ENCODE measurements at places on chromosomes 7 and 10.

- no peak for DNase-seq
Measured at GRCh38 chr7:16447876-16448275, 17.7 kb downstream of the SOSTDC1 start.

GRCh38 chr7:114973147-114973546 lies 51.3 kb downstream of the MDFIC start:
- DNase-seq: no peak

GRCh38 chr7:44693641-44694313 lies 54.9 kb upstream of the ZMIZ2 start:
- no peak for DNase-seq

DNA sequence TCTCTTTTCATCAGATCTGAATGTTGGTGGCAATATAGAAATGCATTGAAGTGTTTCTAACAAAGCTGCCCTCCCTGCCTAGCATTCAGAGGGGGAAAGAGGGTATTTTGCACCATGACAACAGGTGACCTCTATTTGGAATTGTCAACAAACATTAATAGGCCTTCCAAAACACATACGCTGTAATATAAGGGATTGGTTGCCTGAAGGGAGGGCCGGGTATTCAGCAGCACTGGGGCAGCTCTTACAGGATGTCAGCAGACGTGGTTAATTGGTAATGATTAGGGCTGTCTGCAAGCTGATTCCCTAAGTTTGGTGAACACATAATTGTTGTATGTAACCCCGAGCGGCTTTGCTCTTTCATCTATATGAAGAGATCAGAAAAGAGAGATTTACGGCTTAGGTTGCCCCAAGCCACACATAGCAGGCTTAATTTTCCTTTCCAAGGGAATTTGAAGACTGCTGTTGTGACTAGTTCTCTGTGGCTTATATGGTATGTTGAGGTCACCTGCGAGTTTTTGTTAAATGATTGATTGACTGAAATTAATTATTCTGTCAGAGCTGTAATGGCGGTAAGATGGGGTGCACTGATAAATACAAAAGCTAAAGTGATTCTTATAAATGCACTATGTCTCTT lies 759.3 kb downstream of the LRMDA start:
- DNase-seq: no peak

DNA sequence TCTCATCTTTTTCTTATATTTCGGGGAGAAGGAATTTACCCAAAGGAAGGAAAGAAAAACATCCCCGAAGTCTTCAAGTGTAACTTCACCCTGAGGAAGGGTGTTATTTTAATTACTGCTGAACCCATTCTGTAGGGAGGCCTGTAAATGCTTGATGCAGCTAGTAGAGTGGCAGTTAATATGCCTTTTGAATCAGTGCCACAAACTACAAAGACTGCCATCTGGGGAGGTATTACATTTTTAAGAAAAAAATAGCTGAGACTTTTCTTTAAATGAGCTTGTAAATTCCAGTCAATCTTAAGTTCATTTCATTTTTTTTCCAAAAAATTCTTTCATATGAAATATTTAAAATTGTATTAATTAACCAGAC lies 233.1 kb upstream of the FERD3L start:
- no peak for DNase-seq

DNA sequence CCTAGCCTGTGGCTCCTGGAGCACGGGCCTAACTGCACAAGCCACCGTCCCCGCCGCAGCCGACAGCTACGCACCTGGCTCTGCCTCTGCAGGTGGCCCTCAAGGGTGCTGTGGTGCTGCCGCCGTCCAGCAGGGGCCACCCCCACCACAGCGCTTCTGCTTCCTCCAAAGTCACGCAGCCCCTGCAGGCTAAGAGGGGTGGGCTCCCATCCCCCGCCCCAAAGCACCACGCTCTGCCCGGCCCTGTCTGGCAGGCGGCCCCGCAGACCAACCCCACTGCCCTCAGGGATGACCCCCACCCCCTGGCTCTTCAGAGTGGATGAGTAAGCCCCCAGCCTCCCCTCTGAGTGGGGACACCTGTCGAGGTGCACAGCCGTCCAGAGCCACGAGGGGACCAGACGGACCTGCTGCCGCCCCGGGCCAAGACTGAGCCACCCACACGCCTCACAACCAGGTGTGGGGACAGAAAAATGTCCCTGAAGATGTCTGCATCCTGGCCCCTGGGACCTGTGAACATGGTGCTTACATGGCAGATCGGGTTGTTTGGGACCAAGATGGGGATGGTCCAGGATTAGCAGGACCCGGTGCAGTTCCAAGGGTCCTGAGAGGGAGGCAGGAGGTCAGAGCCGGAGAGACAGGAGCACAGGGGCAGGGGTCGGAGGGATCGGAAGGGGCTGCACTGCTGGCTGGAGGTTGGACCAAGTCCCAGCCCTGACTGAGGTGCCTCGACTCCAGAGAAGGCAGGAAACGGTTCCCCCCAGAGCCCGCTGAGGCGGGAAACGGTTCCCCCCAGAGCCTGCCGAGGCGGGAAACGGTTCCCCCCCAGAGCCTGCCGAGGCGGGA lies 9.0 kb upstream of the ADAP1 start:
- DNase-seq: no peak

DNA sequence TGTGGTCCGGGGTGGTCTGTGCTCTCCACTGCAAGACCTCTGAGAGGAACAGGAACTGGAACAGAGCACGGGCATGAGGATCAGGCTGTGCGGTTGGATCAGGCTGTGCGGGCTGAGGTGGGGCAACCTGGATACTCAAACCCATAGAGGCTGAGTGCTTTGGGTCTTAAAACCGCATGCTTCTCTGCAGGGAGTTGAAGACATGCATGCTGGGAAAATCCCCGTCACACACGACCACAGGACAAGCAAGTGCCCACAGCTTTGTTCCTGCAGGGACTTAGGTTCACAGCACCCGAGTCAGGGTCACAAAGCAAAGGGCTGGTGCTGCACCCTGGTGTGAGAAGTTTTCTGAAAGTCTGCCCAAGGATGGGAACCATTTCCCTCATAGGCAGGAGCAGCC lies 221.2 kb downstream of the ZMYND11 start:
- no peak for DNase-seq

DNA sequence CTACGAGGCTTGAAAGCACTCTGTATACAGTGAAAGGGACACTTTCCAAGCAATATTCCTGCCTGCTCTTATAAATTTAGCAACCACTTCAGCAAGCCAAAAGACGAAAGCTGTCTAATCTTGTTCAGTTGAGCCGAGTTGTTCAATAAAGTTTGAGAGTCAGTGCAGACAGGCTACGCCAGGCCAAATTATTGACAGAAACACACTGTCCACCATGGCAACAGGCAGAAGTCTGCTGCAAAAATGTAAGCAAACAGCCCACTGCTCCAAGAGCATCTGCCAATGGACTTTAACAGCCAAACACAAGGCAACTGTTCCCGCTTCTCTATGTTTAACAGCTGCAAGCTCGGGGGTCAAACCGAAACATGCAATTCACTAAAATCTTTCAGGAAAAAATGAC lies 85.7 kb downstream of the GLI3 start:
- DNase-seq: no peak

DNA sequence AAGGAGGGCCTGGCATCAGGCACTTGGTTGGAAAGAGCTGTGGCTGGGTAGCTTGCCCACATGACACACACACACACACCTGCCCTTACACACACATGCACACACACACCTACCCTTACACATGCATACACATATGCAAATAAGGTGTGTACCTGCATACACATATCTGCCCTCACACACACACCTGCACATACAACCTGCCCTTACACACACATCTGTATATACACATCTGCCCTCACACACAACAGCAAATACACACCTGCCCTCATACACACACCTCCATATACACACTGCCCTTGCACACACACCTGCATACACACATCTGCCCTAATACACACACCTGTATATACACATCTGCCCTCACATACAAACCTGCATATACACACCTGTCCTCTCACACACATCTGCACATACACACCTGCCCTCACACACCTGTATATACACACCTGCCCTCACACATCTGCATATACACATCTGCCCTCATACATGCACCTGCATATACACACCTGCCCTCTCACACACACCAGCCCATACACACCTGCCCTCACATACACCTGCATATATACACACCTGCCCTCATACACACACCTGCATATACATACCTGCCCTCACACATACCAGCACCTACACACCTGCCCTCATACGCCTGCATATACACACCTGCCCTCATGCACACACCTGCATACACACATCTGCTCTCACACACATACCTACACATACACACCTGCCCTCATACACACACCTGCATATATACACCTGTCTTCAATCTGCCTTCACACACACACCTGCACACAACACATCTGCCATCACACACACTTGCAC lies 82.9 kb downstream of the GRID1 start:
- no peak for DNase-seq

- no peak for DNase-seq
Measured at GRCh38 chr7:112770051-112770450, 20.1 kb downstream of the TMEM168 start.

DNA sequence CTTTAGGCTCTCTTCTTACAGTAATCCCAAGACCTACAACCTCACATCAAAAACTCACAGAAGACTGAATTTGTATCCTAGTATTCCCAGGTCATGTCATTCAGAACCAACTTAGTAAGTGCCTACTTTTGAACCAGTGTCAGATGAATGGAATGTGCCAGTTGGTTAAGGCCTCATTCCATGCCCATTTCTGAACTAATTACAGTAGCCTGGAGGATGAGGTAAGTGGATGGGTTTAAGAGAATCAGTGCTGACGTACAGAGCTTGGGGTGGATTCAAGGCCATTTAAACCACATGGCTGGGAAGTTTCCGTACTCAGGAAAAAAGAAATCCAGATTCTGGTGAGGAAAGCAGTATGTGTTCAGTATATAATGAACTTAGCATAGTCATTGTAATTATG lies 21.9 kb upstream of the FOXP2 start:
- no peak for DNase-seq

DNA sequence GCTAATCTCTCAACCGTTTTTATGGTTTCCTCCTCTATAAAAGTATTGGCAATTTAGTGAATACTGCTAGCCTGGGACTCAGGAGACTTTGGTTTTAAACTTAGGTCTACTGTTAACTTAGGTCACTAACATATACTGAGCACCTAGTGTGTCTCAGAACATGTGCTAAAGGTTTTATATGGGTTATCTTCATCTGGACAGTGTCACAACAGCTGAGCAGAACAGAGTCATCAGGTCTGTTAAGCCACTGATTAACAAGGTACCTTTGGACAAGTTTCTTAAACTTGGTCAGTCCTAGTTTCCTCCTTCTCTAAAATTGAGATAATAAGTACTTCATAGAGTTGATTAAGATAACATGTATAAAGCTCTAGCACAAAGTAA lies 30.6 kb downstream of the NET1 start:
- no peak for DNase-seq

- no peak for DNase-seq
Measured at GRCh38 chr7:11625669-11626068, 206.3 kb downstream of the THSD7A start.

DNA sequence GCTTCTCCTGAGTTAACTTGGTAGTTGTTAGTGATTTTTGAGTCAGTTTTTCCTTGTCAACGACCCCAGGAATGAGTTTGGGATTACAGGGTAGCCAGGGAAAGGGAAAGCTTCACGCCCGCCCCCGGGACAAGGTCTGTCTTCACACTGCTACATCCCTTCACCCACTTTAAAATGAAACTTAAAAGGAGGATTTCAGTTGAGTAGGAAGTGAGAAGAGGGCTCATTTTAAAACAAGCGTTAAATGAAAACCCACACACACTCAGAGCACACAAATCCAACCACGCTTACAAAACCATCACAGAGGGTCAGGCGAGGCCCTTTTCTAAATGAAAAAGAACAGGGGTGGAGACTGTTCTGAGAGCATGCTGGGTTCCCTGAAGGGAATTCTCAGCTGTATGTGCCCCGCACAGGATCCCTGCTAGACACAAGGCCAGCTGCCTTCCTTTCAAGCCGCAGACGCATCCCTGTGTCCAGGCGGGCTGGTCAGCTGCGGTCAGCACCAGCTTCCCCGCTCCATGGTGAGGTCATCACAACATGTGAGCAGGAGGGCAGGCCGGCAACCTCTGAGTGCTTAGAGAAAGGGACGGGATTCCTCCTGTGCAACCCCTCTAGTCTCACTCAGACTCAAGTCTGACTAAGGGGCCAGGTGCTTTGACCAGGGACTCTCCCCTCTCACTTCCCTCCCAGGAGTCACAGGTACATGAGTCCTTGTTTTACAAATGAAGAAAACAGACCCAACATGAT lies 111.8 kb downstream of the EGFR start:
- DNase-seq: no peak

DNA sequence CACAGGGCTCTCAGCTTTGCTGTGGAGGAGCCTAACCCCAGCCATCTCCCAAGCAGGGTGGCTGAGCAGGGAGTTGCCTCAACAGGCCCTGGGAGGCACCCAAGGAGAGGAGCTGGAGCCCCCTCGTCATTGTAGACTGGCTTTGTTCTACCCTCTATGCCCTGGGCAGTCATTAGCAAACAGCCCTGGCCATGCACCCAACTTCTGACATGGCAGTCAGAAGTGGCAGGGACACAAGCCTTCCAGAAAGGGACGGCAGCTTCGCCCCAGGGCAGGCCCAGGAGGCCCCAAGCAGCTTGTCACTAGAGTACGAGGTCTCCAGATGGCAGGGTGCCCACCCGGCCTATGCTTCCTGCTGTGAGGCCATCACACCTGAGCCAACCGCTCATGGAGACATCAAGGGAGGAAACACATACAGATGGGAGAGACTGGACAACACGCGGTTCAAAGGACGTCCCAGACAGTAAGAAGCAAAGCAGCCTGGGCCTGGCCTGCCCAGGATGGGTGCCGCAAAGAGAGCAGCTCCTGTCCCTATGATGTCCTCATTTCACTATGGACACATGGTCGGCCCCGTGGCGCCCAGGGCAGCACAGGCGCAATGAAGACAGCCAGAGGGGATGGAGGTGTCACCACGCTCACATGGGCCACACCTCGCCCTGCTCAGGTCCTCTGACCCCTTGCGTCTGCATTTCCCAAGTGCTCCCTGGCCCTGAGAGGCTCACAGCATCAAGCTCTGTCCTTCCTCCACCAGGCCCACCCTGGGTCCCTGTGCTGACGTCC lies 190.9 kb upstream of the CXCL12 start:
- DNase-seq: no peak

DNA sequence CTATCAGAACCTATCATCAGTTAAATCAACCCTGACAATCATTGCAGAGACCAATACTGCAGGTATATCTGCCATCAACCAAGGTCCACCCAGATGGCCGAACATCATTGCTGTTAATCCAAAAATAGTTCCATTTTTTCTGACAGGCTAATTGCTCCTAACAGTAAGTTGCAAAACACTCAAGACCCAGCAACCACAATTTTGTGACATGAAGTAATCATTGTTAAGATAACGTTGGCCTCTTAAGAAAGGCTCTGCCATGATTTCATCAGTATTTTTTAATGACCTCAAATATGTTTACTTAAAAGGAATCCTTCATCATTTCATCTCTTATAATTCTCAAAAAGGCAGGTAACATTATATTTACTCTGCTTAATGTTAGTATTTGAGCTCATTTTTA lies 553.4 kb upstream of the POM121L12 start:
- DNase-seq: no peak

- DNase-seq: no peak
Measured at GRCh38 chr7:107803009-107803610, at the start of gene SLC26A3. SLC26A3 (minus strand) TSS chr7:107803223; CDS start chr7:107794509, 8,714 bp downstream.

Measured in posterior cingulate gyrus (tissue), 11 donors.